ENCODE measurements at places on chromosomes 12 and 14. TPM values are rescaled to one million over a fixed set of nuclear protein-coding genes. Genes with fewer than 3 reads are reported as not detected.

PIK3C2G gene
- total RNA-seq: 0.10 TPM

DNA sequence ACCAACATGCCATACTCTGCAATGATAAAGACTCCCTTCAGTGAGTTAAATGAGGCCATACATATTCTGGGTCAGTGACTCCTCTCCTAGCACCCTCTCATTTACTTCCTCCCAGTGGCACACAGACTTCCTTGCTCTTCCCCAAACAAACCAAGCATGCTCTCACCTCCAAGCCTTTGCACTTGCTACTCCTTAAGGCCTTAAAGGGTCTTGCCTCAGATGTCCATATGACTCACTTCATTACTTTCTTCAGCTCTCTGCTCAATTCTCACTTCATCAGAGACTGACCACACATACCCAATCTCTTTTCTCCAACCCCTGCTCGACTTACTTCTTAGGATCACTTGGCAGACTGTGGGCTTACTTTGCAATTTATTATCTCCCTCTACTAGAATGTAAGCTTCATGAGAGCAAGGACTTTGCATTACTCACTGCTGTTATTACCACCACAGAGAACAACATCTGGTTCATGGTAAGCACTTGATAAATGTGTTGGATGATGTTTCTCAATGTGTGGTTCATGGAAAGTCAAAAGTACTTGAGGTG, 22.8 kb downstream of the DDX24 start:
- no peak for DNase-seq

- DNase-seq: no peak
Observed at GRCh38 chr14:64410084-64410774, 22.1 kb downstream of the MTHFD1 start.

GRCh38 chr14:99679996-99680395, 4.1 kb upstream of the CYP46A1 start:
- no peak for DNase-seq

KLHL42 gene
- 14.9 TPM for total RNA-seq

LRP1-AS gene
- total RNA-seq: not detected

DNA sequence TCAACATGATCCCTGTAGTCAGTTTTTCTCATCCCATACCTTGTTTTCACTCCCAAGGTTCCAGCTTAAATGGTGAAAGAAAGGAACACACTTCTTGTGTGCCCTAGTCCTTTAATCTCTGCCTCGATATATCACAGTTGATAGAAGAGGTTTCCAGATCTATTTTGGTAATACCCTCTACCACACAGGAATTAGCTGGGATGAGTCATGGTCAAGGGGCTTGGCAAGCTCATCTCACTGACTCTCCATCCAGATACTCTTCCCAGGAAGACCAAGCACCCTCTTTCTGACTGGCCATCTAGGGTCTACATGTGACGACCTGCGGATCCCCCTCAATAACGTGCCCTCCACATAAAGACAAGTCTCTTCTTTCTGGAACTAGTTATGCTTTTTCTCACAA, 277.9 kb downstream of the ITPR2 start:
- no peak for DNase-seq

Data from NCI-H460 (cell line).